Stimulated activated CD8-positive, alpha-beta memory T cell treated with anti-CD3 and anti-CD28 coated beads, Interleukin-4, amount 100 ng/mL, for 1 hour (primary cell): ENCODE measurements at places on chromosomes 5 and 9.

GRCh38 chr9:131732061-131732526 is 7.8 kb downstream of the RAPGEF1 start:
- DNase-seq = no peak

GRCh38 chr5:138938526-138938925 is 63.4 kb upstream of the LRRTM2 start:
- DNase-seq = no peak

DNA sequence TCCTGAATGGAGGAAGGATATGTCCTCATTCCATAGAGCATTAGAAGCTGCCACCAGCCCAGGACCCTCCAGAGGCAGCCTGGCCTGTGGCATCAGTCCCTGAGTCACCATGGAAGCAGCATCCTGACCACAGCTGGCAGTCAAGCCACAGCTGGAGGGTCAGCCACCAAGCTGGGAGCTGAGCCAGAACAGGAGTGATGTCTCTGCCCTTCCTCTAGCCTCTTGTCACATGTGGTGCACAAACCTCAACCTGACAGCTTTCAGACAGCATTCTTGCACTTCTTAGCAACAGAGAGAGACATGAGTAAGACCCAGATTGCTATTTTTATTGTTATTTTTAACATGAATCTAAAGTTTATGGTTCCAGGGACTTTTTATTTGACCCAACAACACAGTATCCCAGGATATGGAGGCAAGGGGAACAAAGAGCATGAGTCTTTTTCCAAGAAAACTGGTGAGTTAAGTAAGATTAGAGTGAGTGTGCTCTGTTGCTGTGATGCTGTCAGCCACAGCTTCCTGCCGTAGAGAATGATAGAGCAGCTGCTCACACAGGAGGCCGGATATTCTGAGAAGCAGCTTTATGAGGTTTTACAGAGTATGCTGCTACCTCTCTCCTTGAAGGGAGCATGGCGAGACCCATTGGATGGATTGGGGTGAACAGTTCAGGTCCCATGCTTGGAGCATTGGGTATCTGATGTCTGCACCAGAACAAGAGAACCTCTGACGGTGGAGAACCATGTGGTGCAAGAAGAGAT is 13.0 kb upstream of the CYFIP2 start:
- DNase-seq = peak; percentile 26

DNA sequence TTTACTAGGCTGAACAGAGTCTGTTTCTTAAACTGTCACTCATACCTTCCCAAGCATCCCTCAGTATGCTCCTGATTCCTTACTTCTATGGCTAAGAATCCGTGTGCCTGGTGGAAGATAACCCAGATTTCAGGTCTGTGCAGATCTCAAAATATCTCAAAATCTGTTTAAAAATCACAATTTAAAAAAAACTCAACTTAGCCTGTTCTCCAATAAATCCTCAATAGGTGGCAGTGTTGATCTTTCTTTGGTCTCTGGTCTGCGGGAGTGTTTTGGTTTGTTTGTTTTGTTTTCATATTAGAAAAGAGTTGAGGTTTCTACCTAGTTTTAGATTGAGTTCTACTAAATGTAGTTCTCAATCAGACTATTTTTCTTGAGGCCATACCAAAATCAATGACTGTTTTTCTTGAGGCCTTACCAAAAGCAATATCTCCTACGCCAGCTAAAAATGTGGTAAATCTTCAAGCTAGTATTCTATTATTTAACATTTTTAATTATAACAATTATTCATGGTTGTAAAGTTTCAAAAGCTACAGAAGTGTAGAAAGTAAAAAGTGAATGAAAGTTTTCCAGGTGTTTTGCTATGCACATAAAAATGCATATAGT is 57.9 kb downstream of the TGFBR1 start:
- no peak for DNase-seq

- no peak for DNase-seq
Measured at GRCh38 chr5:31268686-31269085, 75.2 kb downstream of the CDH6 start.

- DNase-seq = no peak
Measured at GRCh38 chr5:168951356-168951755, 349.6 kb downstream of the SLIT3 start.

DNA sequence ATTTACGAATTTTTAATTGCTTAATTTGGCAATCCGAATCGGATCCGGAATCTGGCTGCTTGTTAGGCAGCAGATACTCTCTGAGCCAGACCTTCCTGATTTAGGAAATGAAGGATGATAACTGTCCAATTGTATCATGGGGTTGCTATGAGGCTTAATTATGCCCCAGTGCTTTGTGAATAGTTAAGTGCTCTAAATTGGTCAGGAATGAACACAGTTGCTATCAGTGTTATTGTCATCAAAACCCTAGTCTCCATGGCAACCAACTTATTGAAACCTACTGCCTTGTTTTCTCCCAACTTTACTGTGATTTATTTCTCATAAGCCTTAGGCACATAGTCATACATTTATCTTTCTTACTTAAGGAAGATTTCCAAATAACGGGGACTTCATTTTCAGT is 47.9 kb downstream of the MAMDC2 start:
- no peak for DNase-seq

GRCh38 chr9:95458666-95459065 is 58.1 kb downstream of the PTCH1 start:
- no peak for DNase-seq

DNA sequence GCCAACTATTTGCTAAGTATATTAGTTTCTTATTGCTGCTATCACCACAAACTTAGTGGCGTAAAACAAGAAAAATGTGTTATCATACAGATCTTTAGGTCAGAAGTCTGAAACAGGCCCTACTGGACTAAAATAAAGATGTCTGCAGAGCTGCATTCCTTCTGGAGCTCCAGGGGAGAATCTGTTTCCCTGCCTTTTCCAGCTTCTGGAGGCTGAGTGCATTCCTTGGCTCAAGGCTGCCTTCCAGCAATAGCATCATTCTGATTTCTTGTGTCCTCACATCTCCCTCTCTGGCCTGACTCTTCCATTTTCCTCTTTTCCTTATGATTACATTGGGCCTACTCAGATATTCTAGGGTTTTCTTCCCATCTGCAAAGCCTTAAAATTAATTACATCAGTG is 15.9 kb downstream of the MAN2A1 start:
- DNase-seq = no peak

- no peak for DNase-seq
Measured at GRCh38 chr5:172800088-172800551, 29.1 kb upstream of the DUSP1 start.

DNA sequence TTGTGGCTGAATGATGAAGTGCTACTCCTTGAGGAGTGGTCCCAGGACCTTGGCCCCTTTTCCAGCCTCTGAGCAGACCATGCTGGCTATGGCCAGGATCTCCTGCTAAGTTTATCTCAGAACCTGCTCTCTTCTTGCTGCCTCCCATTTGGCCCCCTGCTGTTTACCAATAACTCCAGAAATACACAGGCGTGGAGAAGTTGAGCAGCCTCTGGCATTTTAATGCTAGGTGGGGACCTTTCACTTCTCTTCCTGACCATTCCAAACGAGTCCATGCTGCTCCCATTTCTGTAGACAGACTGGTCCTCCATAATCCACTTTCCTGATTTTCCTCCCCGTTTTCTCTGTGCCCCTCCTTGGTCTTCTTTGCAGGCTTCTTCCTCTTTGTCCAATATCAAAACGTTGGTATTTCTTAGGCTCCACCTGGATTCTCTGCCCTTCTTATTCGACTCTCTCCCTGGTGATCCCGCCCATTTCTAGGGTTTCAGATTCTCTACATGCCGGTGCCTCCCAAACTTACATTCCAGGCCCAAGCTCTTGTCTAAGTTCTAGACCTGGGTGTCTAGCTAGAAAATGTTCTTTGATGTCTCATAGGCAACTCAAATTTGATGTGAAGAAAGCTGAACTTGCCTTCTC is 33.4 kb upstream of the TNFAIP8 start:
- no peak for DNase-seq

- no peak for DNase-seq
Measured at GRCh38 chr5:16666130-16666882, 49.5 kb upstream of the RETREG1 start.

DNA sequence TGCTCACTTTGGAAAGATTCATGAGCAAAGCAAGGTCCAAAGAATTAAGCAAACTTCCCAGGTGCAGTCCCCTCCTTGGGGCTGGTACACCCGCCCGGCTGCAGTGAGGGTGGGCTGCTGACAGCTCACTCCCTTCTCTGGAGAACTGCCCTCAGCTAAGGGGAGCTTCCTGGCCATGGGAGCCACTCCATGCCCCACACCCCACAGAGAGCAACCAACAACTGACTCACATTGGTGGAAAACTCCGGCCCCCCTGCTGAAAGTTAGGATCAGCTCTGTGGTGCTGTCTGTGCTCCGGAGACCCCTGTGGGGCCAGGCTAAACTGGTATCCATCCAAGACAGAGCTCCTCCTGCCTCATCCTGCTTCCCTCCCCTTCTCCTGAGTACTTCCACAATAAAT is 223.0 kb downstream of the GABBR2 start:
- no peak for DNase-seq

DNA sequence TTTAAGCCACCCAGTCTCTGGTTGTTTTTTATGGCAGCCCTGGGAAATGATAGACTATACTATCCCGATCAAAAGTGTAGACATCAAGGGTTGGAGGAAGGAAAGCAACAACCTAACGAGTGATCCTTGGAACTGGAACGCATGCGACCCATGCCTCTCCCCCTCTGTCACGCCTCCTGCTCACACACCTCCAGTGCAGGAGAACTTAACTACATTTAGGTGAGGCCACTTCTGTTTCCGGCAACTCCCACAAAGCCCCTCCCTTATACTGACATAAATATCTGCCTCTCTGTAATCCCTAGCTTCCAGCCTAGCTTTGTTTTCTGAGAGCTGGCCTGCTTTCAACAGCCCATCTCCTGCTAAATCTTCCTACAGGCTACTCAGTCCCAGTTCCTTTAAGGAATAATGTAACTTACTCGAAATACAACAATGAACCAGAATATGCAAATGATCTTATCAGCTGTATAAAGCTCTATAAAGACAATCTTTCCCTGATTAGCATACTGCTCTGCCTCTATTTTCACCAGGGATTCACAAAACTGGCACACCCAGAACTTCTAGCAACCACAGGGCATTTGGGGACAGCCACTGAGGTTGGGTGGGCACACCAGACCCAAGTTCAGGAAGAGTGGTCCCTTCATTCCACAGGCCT is 73.9 kb downstream of the GABBR2 start:
- DNase-seq = no peak

- no peak for DNase-seq
Measured at GRCh38 chr5:39194466-39195136, 24.8 kb downstream of the FYB1 start.

- DNase-seq = no peak
Measured at GRCh38 chr5:58751222-58751837, 168.5 kb downstream of the RAB3C start.

GRCh38 chr5:136135536-136135935 is 2.9 kb downstream of the SMAD5 start:
- DNase-seq = no peak

- DNase-seq = no peak
Measured at GRCh38 chr9:91758491-91758981, 191.5 kb downstream of the ROR2 start.

GRCh38 chr5:124790895-124791732 is 44.7 kb upstream of the ZNF608 start:
- DNase-seq = no peak

DNA sequence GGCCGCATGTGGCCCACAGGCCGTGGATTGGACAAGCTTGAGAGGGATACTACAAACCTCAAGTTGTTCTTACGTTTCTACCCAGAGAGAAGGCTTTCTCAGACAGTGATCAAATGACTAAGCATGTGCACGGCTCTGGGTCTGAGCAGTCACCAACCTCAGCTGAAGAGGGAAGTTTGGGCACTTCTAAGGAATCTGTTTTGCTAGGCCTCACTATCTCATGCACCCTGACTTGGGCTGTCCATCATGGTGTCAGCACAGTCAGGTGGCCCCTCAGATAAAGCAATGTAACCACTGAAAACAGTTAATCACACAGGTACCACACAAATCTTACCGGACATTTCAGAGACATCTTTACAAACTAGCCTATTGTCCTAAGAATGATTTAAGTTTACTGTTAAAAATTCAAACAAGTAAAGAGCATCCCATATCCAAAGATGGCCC is 24.6 kb downstream of the CSF2 start:
- DNase-seq = no peak

- DNase-seq = no peak
Measured at GRCh38 chr9:120745278-120745677, 31.0 kb upstream of the MEGF9 start.

GRCh38 chr9:124522121-124523098 is 15.2 kb upstream of the NR5A1 start:
- DNase-seq = no peak

- no peak for DNase-seq
Measured at GRCh38 chr5:176694631-176695030, 47.3 kb downstream of the TSPAN17 start.

DNA sequence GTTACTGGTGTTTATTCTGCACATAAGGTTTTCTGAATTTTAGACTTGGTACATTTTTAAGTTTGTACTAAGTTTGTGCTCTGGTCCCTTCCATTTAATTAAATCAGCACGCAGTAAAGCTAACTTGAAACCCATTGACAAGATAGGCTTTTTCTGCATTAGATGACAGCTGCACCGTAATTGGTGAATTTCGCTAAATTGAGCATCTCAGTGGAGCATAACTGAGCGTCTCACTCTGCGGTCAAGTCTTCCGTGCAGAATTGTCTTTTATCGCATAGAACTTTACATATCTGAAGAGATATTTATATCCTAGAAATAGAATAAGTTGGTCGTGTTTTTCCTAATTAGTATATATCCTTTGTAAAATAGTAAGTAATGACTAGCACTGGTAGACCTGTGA is 4.1 kb downstream of the SUB1 start:
- no peak for DNase-seq

GRCh38 chr5:79793722-79794121 is 104.1 kb downstream of the CMYA5 start:
- no peak for DNase-seq

DNA sequence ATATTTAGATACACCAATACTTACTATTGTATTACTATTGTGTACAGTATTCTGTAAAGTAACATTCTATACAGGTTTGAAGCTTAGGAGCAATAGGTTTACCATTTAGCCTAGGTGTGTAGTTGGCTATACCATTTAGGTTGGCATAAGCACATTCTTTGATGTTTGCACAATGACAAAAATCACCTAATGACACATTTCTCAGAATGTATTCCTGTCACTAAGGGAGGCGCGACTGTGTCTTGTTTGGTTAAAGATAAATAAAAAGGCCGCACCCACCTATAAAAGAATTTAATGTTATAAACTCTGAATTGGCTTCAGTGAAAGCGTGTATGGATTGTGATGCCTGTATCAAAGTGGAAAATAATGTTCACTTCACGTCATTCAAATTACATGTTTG is 1815.4 kb upstream of the CDH6 start:
- no peak for DNase-seq

DNA sequence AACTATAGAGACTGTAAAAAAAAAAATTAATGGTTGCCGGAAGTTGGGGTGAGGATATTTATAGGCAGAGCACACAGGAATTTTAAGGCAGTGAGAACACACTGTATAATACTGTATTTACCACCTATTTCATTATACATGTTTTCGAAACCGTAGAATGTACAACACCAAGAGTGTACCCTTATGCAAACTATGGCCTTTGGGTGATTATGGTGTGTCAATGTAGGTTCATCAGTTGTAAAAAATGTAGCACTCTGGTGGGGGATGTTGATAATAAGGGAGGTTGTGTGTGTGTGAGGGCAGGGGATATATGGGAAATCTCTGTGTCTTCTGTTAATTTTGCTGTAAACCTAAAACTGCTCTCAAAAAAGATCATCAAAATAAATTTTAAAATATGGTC is 791.7 kb upstream of the CDH10 start:
- no peak for DNase-seq
